ENCODE measurements at places on chromosomes 2 and 18.

DNA sequence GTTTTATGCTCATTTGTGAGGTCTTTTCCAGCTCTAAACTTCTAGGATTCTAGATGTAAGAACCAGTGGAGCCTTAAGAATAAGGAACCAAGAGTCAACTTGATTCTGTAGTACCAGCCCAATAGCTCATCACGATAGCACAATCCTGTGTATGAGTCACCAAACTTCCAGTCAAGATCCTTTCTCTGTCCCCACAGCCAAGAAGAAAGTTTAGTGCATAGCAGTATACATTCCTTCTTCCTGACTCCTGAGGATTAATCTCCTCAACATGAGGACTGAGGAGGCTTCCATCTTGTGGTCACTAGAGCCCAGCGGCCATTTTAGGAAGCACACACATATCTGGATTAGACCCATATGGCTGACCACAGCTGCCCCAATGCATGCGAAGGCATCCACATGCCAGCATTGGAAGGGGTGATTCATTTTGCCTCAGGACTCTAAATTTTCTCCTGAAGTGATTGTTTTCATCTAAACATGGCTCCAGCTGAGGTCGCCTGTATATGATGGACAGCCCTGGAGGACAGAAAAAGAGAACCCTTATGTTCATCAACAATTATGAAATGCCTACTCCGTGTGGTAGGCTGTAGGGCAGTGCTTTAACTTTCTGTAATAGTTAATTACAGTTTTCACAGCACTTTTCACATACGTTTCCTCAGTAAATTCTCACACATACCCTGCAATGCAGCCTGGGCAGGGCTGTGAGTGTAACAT lies 53.5 kb downstream of the RASGRP3 start:
- DNase-seq: peak; percentile 91

GRCh38 chr2:188293601-188294351 lies 2.1 kb downstream of the GULP1 start:
- peak; percentile 64 for DNase-seq

- DNase-seq: no peak
Measured at GRCh38 chr18:3725115-3725514, 275.1 kb downstream of the TGIF1 start.

GRCh38 chr2:240435948-240436682 lies 652 bp downstream of the GPC1 start:
- DNase-seq: peak; percentile 26

DNA sequence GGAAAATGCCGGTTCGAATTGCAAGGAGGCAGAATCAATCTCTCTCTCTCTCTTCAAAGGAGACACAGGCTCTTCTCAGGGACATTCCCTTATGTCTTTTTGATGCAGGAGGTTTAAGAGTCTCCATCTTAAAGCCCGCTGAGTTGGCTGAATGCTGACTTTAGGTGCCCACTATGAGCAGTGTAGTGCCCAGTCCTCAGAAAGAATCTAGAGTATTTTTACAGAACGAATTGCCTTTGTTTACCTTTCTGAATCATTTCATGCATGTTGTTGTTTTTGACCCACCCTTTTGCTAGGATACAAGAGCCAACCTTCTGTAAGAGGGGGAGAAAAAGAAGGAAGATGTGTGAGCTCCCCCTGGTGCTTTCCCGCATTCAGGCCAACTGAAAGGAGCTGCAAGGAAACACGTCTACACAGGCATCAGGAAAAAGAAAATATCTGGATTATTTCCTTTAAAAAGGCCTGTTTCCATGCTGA lies 193.5 kb upstream of the TCF4 start:
- peak; percentile 93 for DNase-seq

DNA sequence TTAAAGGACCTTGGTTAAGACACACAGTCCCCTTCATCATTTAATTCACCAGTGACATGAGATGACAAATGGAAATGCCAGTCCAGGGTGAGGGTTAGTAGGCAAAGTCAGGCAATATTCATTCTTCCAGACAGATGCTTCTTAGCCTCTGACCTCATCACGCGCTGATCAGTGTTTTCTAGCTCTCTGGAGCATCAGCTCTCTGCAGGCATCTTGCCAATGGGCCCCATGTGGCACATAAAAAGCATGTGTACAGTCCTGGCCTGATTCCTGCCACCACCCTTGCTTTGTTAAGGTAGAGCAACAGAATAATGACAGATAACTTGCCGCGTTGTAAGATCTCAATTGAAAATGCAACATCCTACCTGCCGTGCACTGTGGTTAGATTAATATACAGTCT lies 20.3 kb upstream of the NPAS2 start:
- DNase-seq: no peak

GRCh38 chr2:19799881-19800780 lies 101.7 kb downstream of the TTC32 start:
- no peak for DNase-seq

DNA sequence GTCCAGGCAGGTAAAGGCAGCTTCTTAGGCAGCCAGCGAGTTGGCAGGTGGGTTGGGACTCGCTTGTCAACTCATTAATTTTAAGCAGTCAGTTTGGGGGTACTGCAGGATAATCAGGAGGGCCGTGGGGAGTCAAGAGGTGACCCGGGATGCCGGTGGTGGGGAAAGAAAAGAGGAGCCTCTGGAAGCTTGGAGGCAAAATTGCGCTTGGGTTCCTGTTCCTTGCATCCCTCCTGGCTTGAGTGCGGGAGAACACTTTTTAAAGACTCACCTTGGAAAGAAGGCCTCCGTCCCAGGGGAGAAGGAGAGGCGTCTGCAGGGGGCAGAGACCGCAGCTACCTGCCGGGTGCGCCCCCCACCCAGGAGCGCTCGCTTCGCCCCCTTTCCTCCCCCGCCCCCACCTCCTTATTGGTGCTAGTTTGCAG lies at the start of gene KCNJ3:
TSS of gene KCNJ3 (plus strand) at position 400 of the 425 bp plus-strand sequence. CDS start 81 bp downstream, outside the sequence.
- no peak for DNase-seq

GRCh38 chr2:33250417-33251029 lies 225.9 kb upstream of the RASGRP3 start:
- no peak for DNase-seq

DNA sequence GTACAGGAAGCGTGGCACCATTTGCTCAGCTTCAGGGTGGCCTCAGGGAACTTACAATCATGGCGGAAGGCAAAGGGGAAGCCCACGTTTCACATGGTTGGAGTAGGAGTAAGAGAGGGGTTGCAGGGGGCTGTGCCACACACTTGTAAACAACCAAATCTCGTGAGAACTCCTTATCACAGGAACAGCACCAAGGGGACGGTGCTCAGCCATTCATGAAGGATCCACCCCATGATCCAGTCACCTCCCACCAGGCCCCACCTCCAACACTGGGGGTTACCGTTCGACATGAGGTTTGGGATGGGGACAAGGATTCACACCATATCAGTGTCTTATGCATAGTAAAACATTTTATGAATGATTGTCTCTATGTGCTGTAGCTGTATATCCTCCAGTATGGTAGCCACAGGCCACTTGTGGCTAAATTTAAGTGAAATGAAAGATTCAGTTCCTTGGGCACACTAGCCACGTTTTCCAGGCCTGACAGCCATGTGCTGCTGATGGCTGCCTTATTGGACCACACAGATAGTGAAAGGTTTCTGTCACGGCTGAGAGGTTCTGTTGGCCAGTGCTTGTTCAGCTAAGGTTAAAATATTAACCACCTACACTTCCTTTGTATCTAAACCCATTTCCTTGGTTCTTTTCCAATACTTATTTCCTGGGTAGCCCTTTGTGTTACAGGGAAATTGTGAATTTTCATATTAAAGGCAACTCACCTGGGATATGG lies 77.3 kb downstream of the AGAP1 start:
- no peak for DNase-seq

- no peak for DNase-seq
Measured at GRCh38 chr18:56421647-56422046, 216.7 kb downstream of the TXNL1 start.

- no peak for DNase-seq
Measured at GRCh38 chr18:63430526-63430925, 8.2 kb upstream of the VPS4B start.

- DNase-seq: no peak
Measured at GRCh38 chr2:100906679-100907078, 86.7 kb downstream of the NPAS2 start.

- no peak for DNase-seq
Measured at GRCh38 chr2:222304737-222305515, 6.1 kb upstream of the PAX3 start.

DNA sequence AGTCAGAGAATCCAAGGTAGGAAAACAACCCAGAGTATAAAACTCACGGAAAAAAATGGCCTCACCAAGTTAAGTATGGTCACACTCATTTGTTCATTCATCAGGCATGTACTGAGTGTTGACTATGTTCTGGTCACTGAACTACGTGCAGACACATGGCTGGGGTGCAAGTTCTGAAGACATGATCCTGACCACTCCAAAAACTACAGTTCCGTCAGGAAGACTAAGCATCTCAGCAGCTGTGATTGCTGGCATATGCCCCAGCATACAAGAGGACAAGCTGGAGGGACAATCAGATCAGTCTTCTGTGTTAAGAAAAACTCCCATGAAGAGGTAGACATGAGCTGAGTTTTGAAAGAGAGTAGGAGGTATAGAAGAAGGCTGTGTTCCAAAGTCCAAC lies 72.8 kb downstream of the TCF4 start:
- DNase-seq: no peak

GRCh38 chr18:6022074-6022444 lies 126.7 kb upstream of the TMEM200C start:
- no peak for DNase-seq

GRCh38 chr18:58676270-58676669 lies 5.0 kb downstream of the MALT1 start:
- no peak for DNase-seq

GRCh38 chr2:203451011-203451410 lies 84.1 kb downstream of the RAPH1 start:
- DNase-seq: peak; percentile 23

DNA sequence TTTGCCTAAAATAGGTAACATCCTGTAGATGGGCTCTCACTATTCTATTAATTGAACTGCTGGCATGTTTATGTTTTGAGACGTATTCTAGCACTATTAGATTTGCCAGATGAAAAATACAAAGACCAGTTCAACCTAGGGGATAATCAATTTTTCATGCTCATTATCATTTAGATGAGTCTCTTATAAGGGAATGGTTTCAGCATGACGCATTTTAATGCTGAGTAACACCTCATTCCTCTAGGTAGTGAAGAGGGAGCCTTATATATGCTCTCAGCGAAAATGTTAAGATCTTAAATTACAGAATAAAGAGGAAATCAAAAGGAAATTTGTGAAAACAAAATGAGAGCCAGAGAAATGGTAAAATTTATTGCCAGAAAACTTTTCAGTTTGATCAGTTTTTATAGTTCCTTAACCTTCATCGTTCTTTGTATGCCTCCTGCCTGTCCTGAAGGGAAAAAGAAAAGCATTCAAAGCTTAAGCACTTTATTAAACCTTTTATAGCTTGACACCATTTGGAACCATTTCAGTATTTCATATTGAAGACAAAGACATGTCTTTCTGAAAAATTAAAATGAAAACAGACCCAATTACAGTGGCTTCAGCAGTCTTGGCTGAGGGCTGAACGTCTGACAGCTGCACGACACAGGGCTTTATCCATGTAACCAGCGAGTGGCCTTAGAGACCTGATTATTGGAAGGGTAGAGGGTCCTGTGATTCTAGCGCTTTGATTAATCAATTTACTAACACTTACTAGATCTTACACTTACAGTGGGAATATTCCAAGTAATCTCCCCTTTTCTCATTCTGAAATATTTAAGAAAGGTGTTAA lies 112.8 kb downstream of the ADCYAP1 start:
- DNase-seq: no peak

DNA sequence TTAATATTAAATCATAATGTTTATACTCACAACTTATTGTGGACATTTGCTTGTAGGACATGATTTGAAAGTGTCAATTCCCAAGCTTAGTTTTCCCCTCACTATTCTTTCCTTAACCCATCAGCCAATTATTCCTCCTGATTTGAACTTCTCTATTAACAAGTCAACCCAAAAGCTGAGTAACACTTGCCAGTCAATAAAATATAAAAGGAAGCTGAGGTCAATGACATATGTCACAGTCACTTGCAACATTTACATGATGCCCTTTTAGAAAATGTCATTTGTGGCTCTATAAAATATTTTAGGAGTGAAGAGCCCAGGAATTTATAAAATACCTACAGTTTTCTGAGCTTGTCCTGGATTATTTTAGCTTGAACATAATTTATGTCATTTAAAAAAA lies 7.2 kb downstream of the CCDC68 start:
- DNase-seq: no peak

- DNase-seq: peak; percentile 78
Measured at GRCh38 chr2:75602724-75603342, 42.1 kb upstream of the EVA1A start.

GRCh38 chr2:148231858-148232257 lies 211.0 kb downstream of the MBD5 start:
- DNase-seq: no peak
